ENCODE measurements at places on chromosomes 5 and 9.

DNA sequence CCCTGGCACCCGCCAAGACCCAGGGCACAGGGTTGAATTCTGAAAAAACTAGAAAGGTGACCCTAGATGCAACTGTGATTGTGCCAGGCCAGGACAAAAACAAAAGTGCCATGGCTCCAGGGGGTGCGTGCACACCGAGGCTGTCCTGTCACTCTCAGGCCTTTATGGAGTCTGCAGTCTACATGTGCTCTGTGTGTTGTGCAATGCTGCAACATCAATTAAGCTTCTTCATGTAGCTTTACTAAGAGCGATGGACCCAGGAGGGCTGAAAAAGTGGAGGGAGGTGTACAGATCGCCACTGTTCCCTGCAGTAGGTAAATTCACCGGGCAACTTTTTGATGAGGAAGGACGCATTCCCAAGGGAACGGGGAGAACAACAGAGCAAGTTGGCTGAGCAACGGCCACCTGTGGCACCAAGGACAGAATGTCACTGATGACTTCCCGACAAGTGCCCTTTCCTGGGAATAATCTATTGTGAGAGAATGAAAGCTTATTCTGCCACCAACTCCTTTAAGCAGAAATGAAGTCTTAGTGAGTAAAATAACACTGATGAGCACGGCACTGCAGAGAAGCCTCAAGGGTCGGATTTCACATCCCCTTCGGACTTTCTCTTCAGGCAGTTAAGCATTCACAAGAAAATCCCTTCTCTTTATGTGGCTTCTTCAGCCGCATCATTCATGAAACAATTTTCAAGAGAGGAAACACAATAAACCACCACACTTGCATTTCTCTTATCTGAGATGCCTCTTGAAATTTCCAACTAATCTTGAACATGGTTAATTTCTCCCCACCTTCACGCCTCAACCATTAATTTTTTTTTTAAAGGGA is 149.6 kb downstream of the DROSHA start:
- no peak for DNase-seq

DNA sequence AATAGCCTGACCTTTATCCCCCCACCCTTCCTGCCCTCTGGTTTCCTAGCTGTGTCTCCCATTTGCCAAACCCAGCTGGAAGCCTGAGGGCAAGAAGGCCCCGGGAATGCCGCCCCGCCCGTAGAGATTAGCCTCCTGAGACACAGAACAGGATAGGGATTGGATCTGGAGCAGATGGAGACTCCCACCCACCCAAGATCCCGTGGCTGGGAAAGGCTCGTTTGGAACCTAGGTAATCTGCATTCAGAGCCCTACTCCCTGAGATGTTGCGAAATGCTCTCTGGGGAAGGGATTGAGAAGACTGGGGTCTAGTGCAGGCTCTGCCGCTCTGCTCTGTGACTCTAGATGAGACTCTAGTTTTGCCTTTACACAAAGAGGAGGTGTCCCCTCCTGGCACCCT is 10.9 kb downstream of the AQP3 start:
- DNase-seq: no peak

DNA sequence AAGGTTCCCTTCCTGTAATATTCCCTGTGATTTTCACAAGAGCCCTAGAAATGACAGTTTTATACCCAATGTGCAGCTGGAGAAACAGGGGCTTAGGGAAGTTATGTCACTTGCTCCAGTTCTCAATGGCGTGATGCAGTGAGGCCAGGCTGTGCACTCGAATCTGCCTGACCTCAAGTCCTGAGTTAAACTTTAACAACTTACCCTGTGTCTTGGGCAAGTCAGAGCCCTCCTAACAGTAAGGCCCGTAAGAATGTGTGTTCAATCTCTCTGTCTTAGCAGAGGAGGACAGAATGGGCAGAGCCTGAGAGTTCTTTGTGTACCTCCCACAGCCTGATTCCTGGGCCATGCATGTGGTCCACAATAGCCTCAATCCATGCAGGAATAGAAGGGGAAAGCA is 181.1 kb downstream of the TRIM32 start:
- DNase-seq: no peak

GRCh38 chr5:74587300-74587699 is 53.2 kb downstream of the ENC1 start:
- no peak for DNase-seq

DNA sequence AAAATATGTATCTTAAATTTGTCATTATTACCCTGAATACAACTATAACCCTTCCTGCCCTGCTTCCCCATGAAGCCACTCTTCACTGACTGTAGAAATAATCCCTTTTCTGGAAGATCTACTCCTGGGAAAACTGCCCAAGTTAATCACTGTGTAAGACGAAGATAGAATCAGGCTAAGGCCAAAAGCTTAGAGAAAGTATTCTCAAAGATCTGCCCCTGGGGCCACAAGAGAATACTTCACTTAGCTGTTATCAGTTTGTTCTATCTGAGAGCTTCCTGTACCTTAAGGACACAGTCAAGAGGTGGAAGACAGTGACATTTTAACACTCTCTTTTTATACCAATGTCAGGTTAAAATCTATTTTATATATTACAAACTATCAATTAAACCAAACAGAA is 33.8 kb downstream of the RNF145 start:
- DNase-seq: no peak
